ENCODE measurements at places on chromosomes 7 and 10.

- no peak for DNase-seq
Measured at GRCh38 chr10:7763929-7764328, 23.9 kb downstream of the KIN start.

DNA sequence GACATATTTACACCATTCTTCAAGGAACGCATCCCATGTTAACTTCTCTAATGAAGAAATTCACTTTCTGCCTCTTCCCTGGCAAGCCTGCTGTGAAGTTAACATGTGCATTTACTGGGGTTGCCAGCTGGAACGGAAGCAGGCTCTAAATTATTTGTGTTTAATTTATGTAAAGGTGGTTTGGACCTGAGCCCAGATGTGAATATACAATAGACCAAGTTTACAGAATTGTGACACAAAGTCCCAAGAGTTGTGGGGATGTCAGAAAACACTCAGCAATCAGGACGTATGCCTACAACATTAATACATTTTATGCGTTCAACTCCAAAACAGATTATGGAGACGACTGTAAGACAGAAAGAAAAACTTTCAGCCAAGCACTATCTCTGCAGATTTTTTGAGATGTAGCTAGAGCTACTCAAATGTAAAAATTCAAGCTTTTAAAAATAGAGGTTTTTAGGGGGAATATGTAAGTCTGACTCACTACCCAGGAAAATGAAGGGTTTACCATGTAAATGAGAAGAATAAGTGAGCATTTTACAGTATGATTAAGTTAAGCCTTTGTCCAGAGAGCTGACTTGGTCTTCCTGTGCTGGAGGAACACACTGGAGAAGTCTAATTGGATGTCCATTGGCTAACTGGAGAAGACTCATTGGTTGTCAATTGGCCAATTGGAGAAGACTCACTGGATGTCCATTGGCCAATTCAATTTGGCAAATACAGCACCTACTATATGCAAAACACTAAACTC lies 19.5 kb downstream of the NRP1 start:
- DNase-seq, result no peak

GRCh38 chr10:60048091-60048501 lies 141.7 kb upstream of the CCDC6 start:
- no peak for DNase-seq

- no peak for DNase-seq
Measured at GRCh38 chr7:50303335-50304128, 984 bp upstream of the IKZF1 start.

DNA sequence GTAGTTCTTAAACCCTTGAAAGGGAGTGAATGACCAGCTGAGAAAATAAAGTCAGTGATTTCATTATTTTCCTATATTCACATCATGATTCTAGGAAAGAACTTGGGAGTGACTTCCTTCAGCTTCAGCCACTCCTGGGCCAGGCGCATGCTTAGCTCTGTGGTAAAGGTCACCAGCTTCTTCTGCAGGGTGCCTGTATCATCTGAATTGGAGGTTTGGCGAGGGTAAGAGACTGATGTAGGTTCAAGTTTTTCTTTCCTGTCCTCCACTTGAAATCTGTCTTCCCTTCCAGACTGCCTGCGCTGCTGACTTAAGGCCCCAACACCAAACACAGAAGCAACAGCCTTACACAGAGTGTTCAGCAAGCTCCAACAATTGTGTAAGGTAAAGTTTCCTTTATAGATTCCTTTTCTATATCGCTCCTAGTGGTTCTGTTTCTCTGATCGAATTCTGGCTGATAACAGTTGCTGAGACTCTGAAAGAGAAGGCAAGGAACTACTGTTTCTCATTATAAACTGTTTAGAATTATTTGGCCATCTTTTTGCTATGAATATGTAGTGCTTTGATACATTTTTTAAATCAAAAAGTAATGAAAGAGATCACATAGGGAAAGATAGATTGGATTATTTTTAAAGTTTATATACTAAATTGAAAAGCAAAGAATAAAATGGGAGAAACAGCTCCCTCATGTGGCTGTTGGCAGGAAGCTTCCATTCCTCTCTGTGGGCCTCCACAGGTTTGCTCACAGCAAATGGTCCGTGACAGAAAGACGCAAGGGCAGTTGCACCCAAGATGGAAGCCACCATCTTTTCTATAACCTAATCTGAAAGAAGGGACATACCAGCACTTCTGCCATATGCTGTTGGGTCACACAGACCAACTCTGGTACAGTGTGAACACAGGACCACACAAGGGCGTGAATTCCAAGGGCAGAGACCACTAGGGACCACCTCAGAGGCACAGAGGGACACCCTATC lies 14.0 kb downstream of the GATAD1 start:
- DNase-seq, result peak; percentile 59

DNA sequence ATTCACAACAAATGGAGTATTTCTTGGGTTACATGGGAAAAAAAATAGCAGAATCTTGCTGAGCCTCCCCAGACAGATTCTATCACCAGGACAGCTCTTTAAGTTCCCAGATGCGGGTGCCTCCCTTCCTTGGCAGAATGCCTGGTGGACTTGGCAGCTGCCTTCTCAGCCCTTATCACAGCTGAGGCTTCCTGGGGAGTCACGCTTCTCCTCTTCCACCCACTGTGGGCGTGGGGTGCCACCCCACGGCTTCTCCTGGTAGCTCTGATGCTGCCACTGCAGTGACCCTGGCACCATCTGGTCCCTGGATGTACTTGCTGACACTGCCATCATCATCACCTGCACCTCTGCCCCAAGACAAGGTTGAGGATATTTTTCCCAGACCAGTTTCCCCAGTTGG lies 16.2 kb upstream of the NME8 start:
- peak; percentile 26 for DNase-seq

DNA sequence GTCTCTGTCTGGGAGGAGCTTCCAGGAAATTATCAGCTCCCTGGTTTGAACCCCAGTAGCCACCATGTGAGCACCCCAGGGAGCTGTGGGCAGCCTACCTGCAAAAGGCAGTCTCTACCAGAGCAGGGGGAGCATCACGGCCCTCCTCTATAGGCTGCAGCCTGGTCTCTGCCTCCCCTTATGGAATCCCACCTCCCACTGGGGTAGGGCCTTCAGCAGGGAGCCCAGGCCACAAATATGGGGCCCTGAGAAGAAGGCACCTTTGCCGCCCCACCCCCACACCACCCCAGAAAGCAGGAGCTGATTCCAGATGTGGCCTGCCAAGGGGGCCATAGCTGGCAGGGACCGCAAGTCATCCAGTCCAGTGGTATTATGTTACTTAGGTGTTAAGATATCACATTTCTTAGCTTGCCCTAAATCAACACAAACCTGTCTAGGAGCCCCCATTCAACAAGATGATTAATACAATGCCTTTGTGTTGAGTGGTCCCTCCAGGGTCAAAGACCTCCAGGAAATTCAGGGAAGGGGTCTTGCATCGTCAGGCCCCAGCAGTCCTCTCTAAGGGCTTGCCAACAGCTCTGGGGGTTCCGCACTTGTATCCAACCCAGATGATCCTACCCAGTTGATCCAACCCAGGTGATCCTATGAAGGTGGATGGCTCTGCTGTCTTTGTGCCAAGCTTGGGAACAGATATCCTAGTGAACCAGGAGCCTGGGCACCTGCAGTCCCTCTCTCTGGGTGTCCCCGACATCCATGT lies 114.9 kb downstream of the OAT start:
- DNase-seq, result no peak

GRCh38 chr7:129652914-129653313 lies 41.4 kb downstream of the NRF1 start:
- DNase-seq, result no peak

DNA sequence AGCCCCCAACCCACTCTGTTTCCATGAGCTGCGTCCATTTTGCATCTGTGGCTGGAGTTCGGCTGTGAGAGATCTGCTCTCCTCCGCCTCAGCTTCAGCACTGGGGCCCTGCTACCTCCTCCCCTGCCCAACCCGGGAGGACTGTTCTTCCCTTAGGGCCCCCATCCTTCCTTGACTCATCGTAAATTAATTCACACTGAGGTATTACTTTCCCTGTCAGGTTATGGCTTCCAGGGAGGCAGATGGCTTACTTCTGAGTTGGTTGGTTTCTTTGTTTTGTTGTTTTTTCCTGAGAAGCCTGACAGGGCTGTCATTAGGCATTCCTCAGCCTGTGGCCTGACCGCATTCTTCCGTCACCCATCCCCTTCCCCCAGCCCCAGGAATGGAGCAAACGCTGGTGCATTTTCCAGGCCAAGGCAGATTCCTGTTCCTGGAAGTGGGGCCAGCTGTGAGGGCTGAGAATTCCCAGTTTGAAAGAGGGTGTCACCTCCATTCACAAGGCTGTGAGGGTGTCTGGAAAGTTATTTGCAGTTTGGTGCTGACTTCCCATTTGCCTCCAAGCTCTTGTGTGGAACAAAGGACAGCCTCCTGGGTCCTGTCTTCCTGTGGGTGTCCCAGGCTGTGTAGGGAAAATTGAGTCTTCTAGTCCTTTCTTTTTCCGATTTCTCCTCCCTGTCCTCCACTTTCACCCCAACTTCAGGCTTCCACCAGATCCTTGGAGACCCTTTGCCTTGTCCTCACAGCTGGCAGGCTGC lies 11.7 kb downstream of the CPA5 start:
- no peak for DNase-seq

DNA sequence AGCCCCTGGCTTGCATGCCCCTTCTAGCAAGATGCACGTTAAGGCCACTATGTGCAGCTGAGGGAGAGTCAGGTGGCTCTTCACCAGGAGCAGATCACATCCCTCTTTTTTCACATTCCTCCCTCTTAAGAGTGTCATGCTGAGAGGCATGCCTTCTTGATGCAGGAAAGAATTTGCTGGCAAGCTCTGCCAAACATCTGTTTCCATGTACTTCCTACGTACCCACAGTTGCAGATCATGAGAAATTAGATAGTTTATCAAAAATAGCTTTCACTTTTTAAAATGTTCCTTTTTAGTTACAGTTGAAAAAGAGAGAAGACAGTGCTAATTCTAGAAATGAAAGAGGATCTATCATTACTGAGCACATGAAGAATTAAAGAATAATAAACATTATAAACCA lies 79.7 kb upstream of the ZNF722 start:
- DNase-seq, result no peak

GRCh38 chr7:96539471-96539870 lies 170.2 kb downstream of the SEM1 start:
- DNase-seq, result no peak

DNA sequence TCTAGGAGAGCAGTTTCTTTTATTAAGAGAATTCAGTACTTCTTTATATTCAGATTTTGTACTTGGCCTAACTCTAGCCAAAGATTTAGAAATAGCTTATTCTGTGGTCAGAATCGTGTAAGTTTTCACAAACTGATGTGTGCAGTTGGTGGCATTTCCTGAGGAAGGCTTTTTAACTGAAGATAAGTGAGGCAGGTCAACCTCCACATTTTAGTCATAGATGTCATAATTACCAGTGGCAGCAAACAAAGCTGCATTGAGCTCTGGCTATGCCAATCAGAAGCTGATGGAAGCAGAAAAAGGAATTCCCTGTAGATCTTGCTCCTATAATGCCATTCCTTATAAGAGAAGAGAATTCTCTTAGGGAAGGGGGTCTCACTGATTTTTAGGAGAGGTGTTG lies 141.3 kb upstream of the SP8 start:
- no peak for DNase-seq

DNA sequence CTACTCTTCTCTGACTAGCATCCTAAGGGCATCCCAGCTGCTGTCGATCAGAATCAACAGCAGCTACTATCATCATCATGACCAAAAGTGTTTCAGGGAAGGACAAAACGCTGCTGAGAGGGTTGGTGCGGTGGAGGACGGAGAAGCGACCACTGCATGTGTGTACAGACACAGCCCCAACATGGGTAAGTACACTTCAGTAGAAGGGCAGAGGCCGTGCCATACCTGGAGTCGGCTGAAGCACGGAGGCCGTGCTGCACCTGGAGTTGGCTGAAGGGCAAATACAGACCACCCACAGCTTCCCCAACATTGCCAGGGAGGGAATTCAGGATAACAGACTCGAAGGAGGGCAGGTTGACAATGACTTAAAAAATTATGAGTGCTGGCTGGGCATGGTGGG lies 67.8 kb upstream of the CYTH3 start:
- no peak for DNase-seq
